ENCODE measurements at places on chromosomes 4 and X.

- DNase-seq, result no peak
Observed at GRCh38 chr4:23894021-23894420, 4.2 kb upstream of the PPARGC1A start.

DNA sequence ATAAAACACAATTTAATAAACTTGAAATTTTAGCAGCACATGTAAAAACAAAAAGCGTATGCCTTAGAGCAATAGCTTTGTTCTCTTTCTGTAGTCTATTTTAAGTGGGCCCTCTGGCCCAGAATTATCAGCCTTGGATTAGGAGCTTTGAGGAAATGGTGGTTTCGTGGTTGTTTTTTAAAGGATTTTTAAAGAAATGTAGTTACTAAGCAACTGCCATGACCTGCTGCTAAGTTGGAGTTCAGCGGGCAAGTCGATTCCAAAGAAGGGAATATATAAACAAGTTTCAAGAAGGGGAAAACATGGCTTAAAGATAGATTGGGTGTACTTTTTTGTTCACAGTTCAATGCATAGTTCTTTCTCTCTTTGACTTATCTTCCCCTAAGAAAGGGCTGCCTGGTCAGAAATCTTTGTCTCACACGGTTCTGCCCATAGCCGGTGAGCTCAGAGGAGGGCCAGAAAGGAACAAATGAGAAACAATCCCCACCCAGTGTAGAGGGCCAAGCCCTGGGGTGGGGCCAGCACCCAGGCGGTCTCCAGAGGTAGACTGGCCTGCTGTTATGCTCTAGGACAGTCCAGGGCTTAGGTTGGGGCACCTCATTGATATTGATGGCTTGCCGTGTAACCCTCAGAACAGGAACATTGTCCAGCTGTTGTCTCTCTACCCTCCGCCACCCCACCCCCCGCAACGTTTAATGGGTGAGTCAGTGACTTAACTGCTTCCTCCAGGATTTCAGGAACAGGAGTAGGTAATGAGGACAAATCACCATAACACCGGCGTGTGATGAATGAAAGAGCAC, 32.5 kb downstream of the DLG3 start:
- peak; percentile 9 for DNase-seq

DNA sequence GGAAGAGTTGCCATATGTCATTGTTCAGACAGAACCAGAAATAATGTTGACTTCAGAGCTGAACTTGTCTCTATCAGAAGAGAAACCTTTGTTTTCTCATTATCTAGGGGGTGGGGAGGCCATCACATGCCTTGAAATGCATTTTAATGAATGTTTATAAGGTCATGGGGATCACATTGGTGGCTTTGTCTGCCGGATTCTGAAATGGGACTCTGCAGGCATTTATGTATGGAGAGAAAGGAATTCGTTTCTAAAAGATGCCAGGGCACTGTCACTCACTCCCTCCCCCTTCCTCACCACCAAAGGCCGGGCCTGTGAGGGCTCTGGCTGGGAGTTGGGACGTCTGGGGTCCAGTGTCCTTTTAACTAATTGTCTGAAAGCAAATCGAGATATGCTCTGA, 102.2 kb downstream of the MAMLD1 start:
- no peak for DNase-seq

- peak; percentile 35 for DNase-seq
Observed at GRCh38 chr4:16794816-16795445, 103.5 kb downstream of the LDB2 start.

GRCh38 chrX:1807301-1807731, 192.5 kb downstream of the ASMT start:
- no peak for DNase-seq

GRCh38 chr4:140149846-140150635, 3.9 kb downstream of the MAML3 start:
- DNase-seq, result peak; percentile 33

GRCh38 chr4:31088600-31089230, 368.5 kb downstream of the PCDH7 start:
- DNase-seq, result peak; percentile 10
